SHP77 treated with DMSO at 0.1 percent for 48 hours (cell line): ENCODE measurements at places on chromosomes 7 and 10.

DNA sequence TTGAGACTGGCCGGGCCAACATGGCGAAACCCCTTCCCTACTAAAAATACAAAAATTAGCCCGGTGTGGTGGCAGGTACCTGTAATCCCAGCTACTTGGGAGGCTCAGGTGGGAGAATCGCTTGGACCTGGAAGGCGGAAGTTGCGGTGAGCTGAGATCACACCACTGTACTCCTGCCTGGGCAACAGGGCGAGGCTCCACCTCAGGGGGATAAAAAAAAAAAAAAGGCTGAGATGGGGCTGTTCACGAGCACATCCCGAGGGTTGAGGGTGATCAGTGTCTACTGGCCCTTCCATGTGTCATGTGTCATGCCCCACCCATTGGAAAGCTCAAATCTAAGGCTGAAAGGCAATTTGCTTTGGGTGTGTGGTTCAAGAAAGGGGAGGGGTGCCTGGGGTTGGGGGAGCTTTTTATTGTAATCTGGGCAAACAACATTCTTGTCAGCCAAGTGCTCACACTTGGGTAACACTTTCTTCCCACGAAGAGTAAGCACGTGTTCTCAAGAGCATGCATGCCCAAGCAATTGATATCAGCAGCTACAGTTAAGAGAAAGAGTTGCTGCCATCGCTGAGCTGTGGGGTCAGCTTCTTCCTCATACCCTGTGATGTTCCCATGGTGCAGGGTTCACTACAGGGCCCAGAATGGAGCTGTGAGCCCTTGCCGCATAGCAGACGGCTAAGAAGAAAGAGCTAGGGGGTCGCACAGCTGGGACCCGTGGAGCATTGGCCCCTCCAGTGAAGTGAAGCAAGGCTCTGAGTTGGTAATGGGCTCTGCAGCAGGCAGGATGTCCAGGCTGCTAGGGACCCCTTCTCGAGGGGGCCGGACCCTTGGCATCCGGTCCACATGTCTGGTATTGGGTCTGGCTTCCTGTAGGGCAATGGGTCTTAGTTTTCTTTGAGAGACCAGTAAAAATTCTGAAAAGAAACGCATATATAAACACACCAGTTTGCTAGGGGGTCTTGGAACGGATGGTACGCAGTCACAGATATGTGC is 9.9 kb upstream of the ACSL5 start:
- DNase-seq: no peak

DNA sequence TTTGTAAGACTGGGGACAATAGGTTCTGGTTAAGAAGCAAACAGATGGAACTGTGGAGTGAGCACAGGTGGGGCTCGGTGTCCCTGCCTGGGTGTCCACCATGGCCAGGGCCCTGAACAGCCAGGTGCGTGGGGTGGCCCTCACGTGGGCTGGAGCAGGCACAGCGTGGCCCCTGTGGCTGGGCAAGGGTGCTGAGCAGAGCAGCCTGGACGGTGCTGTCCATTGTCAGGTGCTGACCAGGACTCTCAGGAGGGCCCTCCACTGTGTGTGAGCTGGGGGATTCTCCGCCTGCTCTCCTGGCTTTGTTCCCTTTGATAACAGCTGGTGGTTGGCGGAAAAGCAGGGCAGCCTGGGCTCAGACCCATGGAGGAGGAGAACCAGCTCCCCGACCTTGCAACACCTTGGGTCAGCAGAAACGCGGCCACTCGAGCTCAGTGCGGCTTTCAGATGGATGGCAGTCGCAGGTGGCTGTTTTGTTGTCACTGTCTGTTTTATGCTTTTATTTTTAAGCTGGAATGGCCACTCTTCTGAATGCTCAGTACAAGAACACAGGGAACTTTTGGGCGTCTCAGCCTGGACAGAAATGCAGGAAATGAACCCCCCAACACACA is 273.9 kb upstream of the ADARB2 start:
- DNase-seq: no peak

DNA sequence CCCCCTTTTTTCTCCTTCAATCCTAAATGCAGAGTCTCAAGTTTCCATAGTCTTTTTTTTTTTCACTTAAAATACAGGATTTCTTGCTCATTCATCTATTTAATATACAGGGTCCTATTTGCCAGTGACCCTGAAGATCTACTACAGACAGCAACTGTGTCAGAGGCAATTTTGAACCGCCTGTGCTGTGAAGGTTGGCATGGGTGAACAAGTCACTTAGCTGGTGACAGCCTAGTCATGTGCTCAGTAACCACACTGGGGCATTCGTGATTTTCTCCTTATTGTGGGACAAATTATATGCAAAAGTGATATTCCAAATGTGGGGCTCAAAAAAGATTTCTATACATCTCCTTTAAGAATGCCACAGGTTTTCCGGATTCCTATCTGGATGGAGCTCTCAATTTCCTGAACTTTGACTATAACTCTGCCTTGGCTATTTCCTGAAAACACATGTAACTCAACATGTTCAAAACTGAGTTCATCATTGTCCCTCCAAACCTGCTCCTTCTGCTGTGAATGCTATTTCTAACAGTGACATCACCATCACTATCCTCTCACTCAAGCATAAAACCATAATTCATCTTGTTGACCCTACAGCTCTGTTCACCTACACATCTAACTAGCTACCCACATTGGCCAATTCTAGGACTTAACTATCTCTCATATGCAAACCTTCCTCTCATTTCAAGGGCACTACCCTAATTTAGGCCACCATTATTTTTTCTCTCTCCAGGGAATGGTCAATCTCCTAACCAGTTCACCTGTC is 36.7 kb downstream of the CDK6 start:
- no peak for DNase-seq

- no peak for DNase-seq
Measured at GRCh38 chr7:114303301-114303700, 111.3 kb upstream of the FOXP2 start.

DNA sequence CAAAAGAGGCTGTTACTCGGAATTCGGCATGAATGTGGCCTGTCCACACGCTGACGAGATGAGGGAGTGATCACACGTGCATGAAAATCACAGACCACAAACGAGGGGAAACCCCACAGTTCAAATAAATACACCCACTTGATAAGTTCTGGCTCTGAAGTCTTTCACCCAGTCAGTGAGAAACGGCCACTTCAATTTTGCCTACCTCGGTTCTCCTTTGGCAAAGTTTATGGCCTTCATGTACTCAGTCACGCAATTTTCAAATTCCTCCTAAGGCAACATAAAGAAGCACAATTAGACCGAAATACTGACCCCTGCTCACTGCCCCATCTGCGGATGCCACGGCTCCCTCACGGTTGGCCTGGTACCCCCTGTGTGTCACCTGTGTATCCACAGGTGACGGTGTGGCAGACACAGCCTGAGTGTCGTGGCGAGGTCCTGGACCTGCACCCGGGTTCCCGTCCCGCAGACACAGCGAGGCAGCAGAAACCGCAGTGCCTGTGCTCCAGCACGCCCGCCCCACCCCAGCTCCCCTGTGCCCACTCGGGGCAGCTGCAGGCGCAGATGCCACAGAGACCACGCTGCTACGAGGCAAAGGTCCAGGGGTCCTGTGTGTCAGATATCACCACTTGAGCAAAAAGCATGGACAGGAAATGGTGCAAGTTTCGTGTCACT is 1.4 kb downstream of the CFAP46 start:
- DNase-seq: no peak

DNA sequence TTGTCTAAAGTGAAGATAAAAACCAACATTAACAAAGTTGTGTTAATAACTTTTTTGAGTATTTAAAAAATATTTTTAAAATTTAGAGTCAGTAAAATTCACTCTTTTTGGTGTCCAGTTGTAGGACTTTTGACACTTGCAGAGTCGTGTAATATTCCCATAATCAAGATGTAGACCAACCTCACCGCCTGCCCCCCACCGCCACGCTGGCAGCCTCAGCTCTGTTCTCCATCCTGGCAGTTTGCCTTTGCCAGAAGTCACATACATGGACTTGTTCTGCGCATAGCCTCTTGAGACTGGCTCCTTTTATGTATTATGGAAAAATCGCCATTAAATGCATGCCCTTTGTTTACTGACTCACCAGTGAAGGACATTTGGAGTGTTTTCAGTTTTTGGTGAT is 27.3 kb upstream of the SYCE1 start:
- DNase-seq: no peak

- no peak for DNase-seq
Measured at GRCh38 chr10:9869606-9870176, 1148.0 kb upstream of the CELF2 start.

GRCh38 chr10:8438603-8439002 is 384.1 kb downstream of the GATA3 start:
- no peak for DNase-seq

DNA sequence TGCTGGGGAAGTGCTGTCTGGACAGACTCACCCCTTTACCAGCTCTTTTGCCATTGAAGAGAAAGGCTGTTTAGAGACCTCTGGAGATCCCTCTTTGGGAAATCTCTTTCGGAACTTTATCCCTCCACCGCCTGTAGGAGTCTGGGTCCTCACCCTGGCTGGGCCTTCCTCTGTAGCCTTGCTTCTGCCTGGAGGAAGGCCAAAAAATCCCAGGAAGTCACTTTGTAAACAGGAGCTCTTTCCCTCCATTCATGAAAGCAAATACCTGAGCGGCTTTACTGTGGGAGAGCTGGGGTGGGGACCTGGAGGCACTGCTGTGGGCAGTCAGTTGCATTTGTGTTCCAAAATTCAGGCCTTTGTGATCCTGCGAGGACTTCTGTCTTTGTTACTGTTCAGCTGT is 126.2 kb downstream of the KLF6 start:
- no peak for DNase-seq
